ENCODE measurements at places on chromosomes 5 and 9. TPM values are rescaled to one million over a fixed set of nuclear protein-coding genes. Genes with fewer than 3 reads are reported as not detected.

The PELO gene
- 38.1 TPM for total RNA-seq

The WNT8A gene
- not detected for total RNA-seq

The IFNA2 gene
- total RNA-seq, result not detected

The PCDHB13 gene
- total RNA-seq, result 0.89 TPM

The BTNL8 gene
- total RNA-seq, result not detected

The GNA14 gene
- not detected for total RNA-seq

The MARCOL gene
- not detected for total RNA-seq

The CHSY3 gene
- total RNA-seq, result 43.7 TPM

The INSL6 gene
- not detected for total RNA-seq

The IL5 gene
- not detected for total RNA-seq

The PCDHB15 gene
- total RNA-seq, result 0.28 TPM

The RNF208 gene
- total RNA-seq, result 0.30 TPM

The RABEPK gene
- 33.4 TPM for total RNA-seq

The TMOD1 gene
- not detected for total RNA-seq
